ENCODE measurements at places on chromosomes 6 and 20.
A peak's percentile ranks its signal among the peaks of the same experiment; 100 is the strongest.

GRCh38 chr6:149889326-149889725 is 8.6 kb downstream of the RAET1E start:
- DNase-seq, result no peak

GRCh38 chr20:3406481-3407039 is 909 bp downstream of the DNAAF9 start:
- DNase-seq, result no peak

GRCh38 chr6:170160628-170161611 is 130.0 kb downstream of the DLL1 start:
- no peak for DNase-seq

DNA sequence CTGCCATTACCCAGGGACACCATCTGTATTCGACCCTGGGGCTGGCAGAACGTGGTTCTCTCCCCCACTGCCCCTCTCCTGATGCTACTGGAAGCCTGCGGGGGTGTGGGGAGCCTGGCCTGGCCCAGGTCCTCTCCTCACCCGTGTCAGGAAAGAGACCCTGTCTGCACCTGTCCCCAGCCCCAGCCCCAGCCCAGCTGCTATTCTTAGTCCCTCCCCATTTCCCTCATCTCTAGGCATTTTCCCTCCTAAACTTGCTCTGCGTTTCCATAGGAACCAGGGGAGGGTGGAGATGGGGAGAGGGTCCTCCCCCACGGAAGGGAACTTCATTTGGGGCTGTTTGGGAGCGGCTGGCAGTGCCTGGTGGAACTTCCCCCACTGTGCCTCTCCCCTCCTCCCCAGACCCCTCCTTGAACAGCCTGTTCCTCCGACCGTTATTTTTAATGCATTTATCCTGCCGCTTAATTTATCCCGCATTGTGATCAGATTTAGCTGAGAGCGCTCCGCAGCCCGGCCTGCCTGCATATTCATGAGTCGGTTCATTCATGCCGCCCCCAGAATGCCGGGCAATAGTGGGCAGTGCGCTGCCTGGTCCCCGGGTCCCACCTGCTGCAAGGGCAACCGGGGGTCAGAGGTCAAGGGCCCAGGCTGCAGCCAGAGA is 31.8 kb upstream of the DLGAP4 start:
- no peak for DNase-seq

GRCh38 chr6:5090603-5091002 is 5.5 kb downstream of the PPP1R3G start:
- no peak for DNase-seq

DNA sequence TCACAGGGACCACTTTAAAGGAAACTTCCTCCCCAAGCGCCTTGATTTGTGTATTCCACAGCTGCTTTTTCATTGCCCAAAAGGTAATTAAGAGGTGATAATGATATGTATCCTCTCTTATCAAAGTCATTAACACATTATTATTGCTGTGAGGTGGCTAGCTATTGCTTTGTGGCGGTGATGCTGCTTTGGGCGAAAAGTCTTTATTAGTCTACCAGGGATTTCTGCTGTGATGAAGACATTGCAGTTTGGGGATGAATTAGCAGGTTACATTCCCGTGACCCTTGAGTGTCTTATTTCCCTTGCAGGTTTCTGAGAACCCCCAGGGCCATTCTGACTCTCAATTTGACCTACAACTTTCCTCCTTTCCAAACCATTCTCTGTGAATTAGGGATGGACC is 143.4 kb upstream of the SOX4 start:
- DNase-seq, result no peak

DNA sequence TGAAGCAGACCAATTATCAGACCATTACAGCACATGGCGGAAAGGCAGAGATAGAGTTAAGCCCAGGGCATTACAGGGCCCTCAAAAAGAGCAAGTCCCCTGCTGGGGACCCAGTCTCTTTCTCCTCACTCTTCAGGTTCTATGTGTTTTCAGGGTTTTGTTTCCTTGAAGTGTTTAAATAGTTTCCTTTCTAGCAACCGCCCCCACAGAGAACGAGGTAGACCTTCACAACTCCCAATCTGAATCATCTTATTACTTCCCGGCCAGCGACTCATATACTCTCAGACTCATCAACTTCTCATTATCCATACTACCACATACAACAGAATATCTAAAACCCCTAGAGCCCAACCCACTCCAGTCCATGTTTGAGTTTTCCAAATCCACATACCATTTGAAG is 526.6 kb upstream of the ARID1B start:
- peak; percentile 43 for DNase-seq

GRCh38 chr20:10731190-10731965 is 57.6 kb upstream of the JAG1 start:
- no peak for DNase-seq

GRCh38 chr6:129494099-129494498 is 215.9 kb downstream of the ARHGAP18 start:
- no peak for DNase-seq

DNA sequence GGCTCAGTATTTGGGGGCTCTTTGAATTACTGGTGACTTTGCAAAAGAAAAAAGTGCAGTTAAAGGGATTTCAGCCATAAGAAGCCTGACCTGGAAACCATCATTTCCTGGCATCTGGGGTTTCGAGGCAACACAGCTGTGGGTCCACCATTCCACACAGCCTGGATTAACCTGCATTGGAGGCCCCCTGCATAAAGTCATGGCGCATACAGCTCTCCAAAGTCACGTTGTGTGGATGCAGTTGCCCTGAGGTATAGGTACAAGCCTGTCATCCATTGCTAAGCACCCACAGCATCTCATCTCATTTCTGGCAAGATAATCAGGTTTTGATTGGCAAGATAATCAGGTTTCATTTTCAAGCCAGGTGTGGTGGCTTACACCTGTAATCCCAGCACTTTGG is 54.5 kb upstream of the TAGAP start:
- DNase-seq, result no peak

GRCh38 chr6:26240157-26241032 is 124.6 kb upstream of the BTN3A2 start:
- DNase-seq, result peak; percentile 78

GRCh38 chr6:117264692-117265409 is 507 bp upstream of the VGLL2 start:
- DNase-seq, result peak; percentile 14

DNA sequence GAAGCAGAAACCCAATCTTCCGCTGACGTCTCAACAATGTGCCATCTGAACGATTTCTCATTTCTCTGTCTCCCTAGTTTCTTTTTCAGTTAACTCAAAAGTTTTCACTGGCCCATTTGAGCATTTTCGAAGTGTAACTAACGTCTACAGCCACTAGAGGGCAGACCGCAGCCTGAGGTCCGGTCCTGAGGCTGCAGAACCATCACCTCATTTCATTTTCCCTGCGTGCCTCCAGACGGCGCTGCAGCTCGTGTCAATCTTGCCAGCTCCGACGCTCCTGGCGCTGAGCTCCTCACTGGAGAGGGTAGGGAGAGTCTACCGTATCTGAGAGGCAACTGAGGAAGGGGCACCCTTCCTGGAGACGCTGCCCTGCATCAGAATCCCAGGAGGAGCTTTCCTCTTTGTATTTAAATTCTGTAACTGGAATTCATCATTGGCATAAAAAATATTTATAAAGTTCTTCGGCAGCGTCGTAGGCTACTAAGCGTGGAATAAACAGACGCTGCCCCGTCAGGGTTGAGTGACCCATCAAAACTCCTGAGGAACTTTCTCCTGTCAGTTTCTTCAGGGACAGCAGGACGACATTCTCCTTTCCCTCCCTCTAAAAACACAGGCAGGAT is 28.5 kb upstream of the DTNBP1 start:
- peak; percentile 78 for DNase-seq

DNA sequence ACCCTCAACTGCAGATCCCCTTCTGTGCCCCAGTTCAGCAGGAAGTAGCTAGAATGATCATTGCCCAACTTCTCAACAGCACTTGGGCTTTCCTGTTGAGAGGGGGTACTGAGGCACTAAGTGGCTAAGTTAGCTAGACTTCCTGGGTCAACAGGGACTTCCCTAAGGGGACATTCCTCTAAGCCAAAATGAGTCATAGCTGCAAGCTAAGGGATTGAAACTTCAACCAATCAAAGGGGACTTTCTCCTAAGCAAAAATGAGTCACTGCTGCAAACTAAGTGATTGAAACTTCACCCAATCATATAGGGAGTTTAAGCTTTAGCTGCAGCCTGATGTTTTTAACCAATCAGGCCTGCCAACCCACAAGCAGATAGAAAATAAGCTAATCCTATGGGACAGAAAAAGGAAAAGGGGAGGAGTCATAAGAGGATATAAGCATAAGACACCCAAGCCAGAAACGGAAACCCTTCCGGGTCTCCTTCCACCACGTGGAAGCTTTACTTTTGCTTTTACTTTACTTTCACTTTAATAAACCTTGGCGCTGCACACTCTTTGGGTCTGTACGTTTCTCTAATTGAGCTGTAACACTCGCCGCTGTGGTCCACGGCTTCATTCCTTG is 659.0 kb upstream of the HS3ST5 start:
- DNase-seq, result no peak

GRCh38 chr6:3293271-3294155 is 34.8 kb downstream of the PSMG4 start:
- no peak for DNase-seq

GRCh38 chr6:36754582-36755434 is 57.2 kb downstream of the RAB44 start:
- no peak for DNase-seq
